ENCODE measurements at places on chromosomes 12 and 14. TPM values are rescaled to one million over a fixed set of nuclear protein-coding genes. Genes with fewer than 3 reads are reported as not detected.

DNA sequence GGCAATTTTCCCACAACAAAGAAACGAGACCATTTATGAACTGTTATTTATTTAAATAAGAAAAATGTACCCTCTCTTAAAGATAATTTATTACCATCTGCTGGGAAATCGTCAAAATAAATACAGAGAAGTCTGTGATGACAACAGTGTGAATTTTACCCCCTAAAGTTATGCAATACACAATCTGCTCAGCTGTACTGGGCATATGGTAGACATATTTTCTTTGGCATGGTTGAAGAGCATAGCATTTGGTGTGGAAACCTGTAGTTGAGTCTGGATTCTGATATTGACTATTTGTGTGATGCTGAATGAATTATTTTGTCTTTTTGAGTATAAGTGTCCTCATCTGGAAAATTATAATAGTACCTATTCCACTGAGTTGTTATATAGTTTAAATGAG is 60.0 kb downstream of the CFAP54 start:
- DNase-seq: no peak

Gene KRT77
- not detected for total RNA-seq

Gene VDR
- 0.03 TPM for total RNA-seq

GRCh38 chr12:42190376-42190775 is 45.7 kb upstream of the GXYLT1 start:
- no peak for DNase-seq

DNA sequence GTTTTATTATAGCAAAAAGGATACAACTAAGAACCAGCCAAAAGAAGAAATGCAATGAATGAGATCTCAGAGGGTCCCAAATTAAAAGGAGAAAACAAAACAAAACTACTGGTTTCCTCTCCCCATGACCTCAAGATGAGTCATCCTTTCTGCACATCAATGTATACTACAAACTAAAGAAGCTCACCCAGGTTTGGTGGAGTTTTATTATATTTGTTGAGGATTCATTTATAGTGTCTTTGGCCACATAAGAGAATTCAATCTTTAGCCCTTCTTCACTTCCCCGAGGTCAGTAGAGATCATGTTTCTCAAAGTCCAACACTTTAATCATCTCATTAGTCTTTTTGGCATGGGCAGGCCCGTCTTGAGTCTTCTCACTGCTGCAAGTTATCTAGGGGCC is 210.6 kb downstream of the SLC6A15 start:
- no peak for DNase-seq

- no peak for DNase-seq
Observed at GRCh38 chr12:89084751-89085150, 267.6 kb downstream of the DUSP6 start.

DNA sequence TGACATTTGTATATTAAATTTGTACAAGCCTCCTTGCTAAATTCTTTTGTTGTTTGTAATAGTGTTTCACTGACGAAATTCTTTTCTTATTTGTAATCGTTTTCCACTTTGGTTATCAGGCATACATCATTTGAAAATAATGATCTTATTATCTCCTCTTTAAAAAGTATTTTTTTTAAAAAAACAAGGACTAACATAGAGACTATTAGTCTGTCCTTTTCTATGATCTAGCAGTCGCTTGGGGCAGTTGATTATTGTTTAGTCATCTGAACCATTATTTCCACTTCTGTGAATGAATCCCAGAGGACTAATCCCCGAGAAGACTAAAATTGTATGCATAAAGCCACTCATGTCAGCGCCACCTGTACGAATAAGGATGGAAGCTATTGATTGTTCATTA is 11.5 kb downstream of the ADGRD1 start:
- peak; percentile 9 for DNase-seq

DNA sequence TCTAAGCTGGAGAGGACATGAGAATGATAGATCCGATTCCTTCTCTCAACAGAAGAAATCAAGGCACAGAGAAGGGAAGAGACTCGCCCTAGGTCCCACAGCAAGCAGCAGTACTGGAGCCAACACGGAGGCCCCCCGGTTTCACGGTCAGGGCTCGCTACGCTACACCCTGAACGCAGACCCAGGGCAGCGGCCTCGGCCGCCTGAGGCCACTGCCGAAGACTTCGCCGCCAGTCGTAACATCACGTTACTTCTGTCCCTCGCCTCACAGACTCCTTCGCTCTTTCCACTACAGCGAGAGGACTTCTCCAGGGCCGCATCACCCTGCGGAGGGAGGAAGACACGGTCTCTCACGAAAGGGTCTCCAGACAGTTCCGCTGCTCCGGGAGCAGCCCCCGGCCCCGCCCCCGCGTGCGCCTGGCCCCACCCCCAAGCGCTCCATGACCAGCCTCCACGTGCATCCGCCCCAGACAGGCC is 411 bp upstream of the DCAF4 start:
- no peak for DNase-seq
